ENCODE measurements at places on chromosomes 7 and 10.

DNA sequence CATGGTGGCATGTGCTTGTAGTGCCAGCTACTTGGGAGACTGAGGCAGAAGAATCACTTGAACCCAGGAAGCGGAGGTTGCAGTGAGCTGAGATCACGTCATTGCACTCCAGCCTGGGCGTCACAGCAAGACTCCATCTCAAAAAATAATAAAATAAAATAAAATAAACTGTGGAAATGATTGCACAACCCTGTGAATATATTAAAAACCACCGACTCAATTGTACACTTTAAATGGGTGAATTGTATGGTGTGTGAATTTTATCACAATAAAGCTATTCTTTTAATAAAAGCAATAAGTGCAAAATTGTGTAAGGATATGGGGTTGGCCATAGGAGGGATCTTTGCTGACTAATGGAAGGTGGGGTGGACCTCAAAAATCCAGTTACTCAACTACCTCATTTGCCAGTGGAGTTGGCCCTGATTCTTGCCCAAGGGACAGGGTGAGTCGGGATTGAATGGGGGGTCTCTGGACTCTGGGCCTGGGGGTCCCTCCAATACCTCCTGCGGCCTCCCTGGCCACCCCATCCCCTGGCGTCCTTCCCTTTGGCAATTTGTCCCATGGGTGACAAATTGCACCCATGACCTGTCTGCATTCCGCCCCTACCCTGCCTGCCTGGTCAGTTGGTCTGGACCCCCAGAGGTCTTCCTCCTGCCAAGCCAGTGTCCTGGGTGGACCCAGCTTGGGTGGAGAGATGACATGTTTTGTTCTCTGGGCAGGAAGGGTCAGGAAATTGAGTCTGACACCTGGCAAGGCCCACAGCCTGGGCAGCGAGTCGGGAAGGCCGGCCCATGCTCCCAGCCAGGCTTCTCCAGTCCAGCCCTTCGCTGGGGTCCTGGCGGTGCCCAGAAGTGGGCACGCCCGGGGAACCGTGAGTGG, 61.7 kb upstream of the ELN start:
- DNase-seq, result no peak

GRCh38 chr7:55504093-55504859, 68.0 kb downstream of the VOPP1 start:
- DNase-seq, result no peak

- DNase-seq, result no peak
Observed at GRCh38 chr10:110859206-110859972, 12.3 kb upstream of the PDCD4 start.

- no peak for DNase-seq
Observed at GRCh38 chr7:107900496-107901015, 9.6 kb downstream of the DLD start.

- DNase-seq, result no peak
Observed at GRCh38 chr7:57348646-57349269, 101.2 kb upstream of the ZNF716 start.

GRCh38 chr7:80087051-80087770, 47.4 kb upstream of the GNAI1 start:
- no peak for DNase-seq

DNA sequence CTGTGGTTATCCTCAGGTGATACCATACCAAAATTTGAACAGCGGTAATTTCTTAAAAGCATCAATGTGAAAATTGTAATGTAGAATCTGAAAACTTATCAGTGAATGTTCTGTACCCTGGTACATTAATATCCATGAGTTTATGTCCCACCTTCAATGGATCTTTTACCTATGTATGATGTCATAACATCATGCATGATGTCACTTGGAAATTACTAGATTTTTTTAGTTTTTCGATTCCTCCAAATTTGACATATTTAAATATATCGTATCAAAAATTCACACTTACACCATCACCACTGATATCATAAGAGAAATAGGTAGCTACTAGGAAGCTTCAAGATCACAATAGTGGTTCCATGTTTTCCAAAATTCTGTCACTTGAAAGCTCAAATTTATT, 95.0 kb upstream of the AKR1E2 start:
- no peak for DNase-seq

DNA sequence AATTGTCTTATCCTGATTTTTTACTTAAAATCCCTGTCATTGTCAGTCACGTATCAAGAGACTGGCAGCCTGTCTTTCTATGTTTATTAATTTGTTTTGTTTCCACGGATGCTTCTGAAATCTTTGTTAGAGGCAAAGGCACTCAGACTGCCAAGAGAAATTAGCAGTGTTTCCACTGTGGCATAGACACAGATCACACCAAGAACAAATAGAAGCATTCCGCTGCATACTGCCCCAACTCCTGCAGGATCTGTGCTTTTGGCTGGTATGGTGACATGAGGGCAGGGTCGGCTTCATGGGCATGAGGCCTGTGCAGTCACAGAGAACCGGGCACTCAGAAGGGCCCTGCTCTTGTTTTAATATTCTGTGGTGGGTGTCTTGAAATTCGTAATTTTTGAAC, 18.4 kb downstream of the CLDN12 start:
- DNase-seq, result no peak

GRCh38 chr10:14293526-14293925, 37.2 kb downstream of the FRMD4A start:
- no peak for DNase-seq

- DNase-seq, result no peak
Observed at GRCh38 chr10:45006276-45007030, 5.7 kb downstream of the ZNF22 start.

GRCh38 chr10:33365871-33366411, 31.5 kb upstream of the NRP1 start:
- no peak for DNase-seq
